ENCODE measurements at places on chromosomes 2 and 18.
A peak's percentile ranks its signal among the peaks of the same experiment; 100 is the strongest.

- DNase-seq = no peak
Measured at GRCh38 chr2:39419282-39420223, 17.5 kb downstream of the MAP4K3 start.

DNA sequence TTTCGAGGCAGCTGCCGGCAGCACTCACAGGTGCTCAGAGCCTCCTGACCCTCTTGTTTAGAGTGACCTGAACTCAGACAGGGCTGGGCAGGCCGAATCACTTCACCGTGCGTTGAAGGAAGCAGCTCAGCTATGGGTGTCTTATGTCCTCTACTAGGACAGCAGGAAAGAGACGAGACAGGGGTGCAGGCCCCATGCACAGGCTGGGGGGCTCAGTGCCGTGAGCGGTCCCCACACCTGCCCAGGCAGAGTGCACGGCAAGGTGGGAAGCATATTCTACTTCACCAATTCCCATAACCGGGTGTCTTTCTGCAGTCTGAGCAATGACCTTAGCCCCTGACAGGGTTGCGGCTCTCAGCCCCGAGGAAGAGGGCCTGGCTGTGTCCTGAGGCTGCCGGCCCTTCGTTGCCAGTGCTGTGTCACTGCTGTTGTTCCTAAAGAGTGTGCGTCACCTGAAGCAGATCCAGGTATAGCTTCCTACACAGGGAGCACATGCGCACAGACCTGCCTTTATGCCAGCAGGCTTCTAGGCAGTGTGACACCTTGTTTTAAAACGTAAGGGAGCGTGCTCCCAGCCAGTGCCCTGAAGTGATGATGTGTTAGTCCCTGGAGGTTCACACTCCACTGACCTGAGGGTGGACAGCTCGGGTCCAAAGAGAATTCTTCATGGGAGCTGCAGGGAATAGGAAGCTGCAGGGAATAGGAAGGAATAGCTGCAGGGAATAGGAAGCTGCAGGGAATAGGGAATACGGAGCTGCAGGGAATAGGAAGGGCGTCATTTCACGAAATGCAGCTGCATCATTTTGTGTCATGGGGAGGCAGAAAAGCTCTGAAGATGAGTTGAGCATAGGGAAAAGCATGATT lies 207.9 kb upstream of the SALL3 start:
- no peak for DNase-seq

GRCh38 chr2:101120124-101120996 lies 30.8 kb downstream of the TBC1D8 start:
- DNase-seq = no peak

- DNase-seq = no peak
Measured at GRCh38 chr2:145066151-145066661, 546.3 kb upstream of the ZEB2 start.

DNA sequence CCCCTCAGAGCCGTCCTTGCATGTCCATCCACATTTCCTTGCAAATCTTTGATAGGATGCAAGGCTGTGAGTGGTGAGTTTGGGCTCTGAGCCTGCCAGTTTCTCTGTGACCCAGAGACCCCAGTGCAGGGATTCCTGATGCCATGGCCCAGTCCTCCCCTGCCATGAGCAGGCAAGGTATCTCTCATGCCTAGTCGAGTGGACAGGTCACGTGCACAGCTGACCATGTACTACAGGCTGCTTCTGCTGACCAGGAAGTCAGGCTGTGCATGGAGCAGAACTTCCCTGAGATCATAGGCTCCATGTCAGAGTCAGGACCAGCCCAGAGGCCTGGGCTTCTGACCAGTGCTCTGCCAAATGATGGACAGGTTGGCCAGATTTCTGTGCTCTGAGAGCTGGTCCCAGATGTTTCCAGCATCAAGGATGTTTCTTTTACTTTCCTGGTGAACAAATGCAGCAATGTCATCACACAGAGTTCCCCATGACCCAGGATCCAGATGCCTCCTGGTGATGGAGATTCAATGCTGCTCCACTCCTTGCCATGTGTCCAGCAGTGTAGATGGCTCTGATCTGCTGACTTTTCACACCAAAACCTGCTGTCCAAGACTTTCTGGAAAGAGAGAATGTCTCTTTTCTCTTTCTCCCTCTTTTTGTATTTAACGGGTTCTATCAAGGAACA lies 321.6 kb upstream of the HS6ST1 start:
- DNase-seq = peak; percentile 8

GRCh38 chr2:42949125-42949524 lies 156.7 kb upstream of the HAAO start:
- DNase-seq = no peak

- no peak for DNase-seq
Measured at GRCh38 chr2:64624108-64624610, 29.6 kb downstream of the SERTAD2 start.

- no peak for DNase-seq
Measured at GRCh38 chr2:174666845-174667244, 69.2 kb upstream of the WIPF1 start.

GRCh38 chr2:241768251-241768711 lies 8.3 kb upstream of the GAL3ST2 start:
- peak; percentile 9 for DNase-seq

DNA sequence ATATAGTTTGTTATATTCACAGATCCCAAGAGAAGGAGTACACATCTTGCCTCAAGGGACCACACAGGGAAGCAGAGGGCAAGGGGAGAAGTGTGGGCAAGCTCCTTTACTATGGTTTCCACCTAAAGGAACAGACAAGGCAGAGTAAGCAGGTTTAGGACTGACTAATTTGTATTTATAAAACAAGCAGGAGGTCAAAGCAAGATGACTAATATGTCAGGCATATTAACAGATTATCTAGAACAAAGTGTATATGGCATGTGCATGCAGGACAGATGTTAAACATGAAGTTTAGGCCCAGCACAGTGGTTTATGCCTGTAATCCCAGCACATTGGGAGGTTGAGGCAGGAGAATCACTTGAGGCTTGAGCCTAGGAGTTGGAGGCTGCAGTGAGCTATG lies 3.7 kb upstream of the LRP2 start:
- DNase-seq = no peak

DNA sequence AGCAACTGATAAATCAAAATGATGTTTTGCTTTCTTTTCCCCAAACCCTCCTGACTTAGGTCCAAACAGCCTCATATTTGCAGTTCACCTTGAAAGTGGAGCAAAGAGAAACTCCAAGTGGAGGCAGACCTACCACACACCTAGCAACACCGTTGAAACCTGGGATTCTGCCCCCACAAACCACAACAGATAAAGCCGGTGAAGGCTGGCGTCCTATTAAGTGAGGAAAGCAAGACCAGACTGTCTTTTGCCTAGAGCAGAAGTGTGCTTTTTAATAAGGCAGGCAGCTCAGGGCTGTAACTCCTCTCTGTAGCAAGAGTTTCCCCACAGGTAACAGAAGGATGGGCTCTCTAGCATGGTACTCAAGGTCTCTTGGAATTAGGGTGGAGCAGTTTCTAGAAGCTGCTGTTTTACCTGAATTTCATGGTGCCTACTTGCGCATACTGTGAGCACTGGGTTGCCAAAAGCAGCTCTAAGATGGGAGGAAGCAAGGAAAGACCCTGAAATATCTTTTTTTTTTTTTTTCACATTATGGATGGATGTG lies 336.9 kb downstream of the BCL11A start:
- no peak for DNase-seq

DNA sequence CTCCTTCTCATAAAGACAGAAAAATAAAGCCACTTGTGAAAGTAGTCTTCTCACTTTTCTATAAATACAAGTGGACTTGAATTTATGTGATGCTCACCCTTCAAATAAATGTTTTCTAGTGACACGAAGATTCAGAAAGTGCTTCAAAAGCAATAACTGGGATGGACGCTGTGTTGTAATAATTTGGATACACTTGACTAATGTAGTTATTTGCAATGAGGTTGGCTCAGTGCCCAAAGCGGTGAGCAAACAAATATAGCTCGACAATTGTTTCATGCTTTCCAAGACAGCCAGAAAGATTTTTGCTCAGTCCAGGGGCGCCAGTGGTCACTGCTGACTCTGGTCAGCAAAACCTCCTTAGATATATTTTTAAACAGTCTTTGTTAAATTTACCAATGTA lies 278.6 kb upstream of the KLHL14 start:
- DNase-seq = no peak

DNA sequence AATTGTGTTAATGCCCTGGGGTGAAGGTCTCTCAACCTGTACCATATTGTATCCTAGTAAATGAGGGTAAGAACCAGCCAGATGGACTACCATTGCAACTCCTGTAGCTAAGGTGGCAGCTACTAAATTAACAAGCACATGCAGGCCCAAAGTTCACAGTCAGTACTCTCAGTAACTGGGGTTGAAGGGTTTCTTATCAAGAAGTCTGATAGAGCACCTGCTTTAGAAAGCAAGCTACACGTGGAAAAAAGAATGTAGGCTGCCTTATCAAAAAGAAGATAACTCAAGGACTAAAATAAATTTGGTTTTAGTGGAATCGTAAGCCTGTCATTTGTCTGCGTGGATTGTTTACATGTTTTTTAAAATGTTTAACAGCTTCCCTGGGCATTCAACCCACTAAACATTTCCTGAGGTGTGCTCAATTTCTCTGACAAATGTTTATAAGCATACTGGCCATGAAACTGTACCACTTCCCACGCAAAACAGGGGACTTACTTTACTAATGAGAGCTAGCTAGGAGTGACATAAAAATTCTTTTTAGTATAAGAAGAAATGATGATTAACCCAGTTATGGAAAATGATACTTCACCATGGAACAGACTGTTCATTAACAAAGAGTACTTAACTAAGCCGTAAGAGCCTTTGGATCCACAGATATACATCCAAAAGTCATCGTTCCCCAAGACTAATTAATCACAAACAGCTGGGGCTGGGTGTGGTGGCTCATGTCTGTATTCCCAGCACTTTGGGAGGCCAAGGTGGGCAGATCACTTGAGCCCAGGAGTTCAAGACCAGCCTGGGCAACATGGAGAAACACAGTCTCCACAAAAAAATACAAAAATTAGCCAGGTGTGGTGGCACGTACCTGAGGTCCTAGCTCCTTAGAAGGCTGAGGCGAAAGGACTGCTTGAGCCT lies 36.5 kb downstream of the LPIN2 start:
- DNase-seq = no peak

DNA sequence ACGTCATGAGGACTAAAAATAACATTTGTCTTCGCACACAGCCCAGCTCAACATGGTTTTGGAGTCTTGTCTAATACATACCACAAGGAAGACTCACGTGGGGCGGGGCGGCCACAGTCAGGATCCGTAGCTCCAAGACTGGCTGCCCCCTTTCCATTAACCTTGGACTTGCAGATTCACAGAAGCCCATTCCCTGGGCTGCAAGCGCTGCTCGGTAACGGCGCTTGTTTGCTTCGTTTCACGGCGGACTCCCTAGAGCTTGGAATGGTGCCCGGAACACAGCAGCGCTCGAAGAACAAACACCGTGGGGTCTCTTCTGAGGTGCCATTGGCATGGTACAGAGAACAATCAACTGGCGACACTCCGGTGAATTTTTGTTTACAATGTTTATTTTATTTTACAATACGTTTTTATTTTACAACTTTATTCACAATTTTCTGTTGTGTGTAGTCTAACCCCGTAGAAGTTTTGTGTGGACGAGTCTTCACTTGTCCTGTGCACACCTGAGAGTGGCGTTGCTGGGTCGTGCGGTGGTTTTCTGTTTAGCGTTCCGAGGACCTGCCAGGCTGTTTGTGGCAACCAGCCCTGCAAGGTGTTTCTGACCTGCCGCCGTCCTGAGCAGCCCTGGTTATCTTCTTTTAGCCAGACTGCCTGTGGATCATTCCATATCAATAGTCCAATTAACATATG lies 126.5 kb downstream of the GALR1 start:
- DNase-seq = no peak

DNA sequence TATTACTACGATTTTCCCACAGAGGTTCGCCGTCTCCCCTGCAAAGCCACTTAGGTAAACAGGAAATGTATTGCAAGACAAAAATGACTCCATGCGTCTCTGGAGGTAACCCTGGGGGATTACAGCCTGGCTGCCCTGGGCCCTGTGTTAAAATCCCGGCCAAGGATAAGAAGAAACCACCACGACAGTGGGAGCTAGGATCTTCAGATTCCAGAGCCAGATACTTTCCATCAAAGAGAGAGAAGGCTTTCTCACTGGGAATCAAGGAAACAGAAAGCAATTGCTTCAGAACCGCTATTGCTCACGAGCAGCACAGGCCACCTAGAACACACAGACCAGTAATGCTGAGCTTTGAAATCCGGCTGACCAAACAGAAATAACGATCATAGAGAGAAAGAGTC lies 97.9 kb upstream of the ZNF516 start:
- DNase-seq = no peak

Measured in activated T-cell treated with anti-CD3 and anti-CD28 coated beads, Interleukin-2, amount 50 U/mL, for 1 hour (primary cell).